Stimulated activated CD4-positive, alpha-beta T cell treated with anti-CD3 and anti-CD28 coated beads, Interleukin-1b, Interleukin-23, amount 100 ng/mL, for 1 hour (primary cell): ENCODE measurements at places on chromosomes 12 and 14.

DNA sequence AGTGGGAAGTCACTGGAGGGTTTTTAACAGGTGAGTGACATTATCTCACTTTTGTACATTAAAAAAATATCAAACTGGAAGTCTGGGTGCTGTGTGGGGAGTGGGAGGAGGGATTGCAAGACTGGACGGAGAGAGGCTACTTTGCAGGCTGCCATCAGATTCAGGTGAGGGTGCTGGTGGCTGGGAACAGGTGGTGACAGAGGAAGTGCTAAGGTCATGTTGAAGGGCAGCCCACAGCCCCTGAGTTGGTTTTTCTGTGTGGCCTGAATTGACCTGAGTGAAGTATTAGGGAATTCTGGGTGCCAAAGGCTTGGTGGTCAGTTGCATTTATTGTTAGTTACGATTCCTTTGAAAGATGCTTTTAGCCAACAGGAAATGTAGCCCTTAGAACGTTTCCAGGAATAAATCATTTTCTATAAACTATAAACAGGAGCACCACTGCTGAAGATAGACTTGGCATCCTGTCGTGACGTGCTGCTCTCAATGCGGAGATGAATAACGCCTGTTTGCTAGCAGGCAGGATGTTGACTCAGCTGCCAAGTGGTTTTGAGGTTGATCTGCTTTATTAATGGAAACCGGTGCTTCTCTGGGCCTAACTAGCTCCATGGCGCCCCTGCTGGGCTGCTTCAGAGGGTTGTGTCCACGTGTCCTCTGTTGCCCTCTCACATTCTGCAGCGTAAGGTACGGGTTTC is 707.5 kb upstream of the TMEM132C start:
- peak; percentile 2 for DNase-seq

GRCh38 chr12:16063726-16064125 is 152.6 kb downstream of the DERA start:
- DNase-seq: no peak

- DNase-seq: no peak
These were observed 135.0 kb upstream of the HIF1A start for GRCh38 chr14:61560323-61560722.

DNA sequence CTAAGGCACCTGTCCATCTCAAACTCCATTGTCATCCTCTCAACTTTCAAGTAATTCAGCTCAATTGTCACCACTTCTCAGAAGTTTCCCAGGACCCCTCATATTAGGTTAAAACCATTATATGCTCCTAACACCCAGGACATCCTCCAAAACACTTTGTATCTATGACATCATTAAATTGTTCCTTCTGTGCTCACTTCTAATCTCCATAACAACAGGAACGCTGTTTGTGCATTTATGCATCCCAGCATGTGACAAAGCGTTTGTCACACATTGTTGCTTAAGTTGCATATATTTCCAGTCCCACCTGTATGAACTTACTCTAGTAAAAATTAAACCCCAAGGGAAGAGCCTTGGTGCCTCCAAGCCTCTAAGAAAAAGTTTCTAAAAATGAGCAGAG is 133.9 kb downstream of the TBX5 start:
- no peak for DNase-seq

- DNase-seq: no peak
These were observed 78.6 kb downstream of the CCDC59 start for GRCh38 chr12:82279536-82280058.

DNA sequence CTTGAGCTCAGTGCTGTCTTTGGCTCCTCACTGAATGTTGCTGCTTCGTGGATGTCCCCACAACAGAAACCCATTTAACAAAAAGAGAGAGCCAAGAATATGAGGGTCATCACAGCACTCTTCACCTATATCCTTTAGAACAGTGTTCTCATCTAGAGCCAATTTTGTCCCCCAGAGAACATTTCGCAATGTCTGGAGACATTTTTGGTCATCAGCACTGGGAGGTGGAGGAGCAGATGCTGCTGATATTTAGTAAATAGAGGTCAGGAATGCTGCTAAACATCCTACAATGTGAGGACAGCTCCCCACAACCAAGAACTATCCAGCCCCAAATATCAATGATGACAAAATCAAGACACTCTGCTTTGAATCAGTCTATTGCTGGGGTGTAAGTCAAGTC is 92.5 kb downstream of the BBS10 start:
- no peak for DNase-seq

- DNase-seq: no peak
These were observed 27.0 kb downstream of the SYNE3 start for GRCh38 chr14:95489214-95490137.

DNA sequence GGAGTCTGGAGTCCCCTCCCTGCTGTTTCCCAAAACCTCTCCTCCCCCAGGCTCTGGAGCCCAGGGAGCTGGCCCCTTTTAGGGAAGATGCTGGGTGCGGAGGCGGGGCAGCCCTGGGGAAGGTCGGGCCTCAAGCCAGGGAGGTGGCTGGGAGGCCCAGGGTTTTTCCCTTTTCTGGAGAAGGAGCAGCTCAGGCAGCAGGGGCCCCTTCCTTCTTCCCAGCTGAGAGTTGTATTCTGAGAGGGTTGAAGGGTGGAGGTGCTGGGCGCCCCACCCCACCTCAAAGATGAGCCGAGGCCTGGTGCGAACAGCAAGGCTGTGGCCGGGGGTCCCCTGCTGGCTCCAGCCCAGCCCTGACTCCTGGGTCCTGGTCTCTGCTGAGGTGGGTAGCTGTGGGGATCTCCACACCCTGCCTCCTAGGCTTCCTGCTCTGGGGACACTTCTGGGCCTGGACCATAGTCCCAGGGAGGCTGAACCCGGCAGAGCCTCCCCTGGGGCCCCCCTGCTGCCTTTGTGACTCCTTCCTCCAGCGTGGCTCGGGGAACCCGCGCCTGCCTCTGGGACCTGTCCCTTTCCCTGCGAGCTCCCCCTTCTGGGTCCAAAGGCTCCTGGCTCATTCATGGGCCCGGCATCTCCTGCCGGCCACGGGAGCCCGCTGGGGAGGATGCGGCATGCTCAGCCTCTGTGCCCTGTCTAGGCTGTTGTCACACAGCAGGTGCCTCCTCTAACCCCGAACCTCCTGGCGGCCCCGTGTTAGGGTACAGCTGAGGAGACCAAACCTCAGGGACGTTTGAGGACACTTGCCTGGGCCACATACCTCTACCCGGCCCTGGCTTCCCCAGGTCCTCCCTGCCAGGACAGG is 4.4 kb downstream of the TRMT61A start:
- DNase-seq: no peak

DNA sequence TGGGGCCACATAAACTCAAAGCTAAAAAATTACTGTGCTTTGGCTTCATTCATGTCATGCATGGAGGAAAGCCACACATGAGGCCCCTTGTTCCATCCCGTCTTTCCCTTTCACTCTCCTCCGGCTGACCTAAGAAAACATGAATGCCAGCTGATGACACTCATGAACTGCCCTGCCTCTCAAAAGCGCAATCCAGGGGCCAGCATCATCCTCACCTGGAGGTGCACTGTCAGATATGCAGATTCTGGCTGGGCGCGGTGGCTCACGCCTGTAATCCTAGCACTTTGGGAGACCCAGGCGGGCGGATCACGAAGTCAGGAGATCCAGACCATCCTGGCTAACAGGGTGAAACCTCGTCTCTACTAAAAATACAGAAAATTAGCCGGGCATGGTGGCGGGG is 116.1 kb upstream of the FOXN3 start:
- no peak for DNase-seq

DNA sequence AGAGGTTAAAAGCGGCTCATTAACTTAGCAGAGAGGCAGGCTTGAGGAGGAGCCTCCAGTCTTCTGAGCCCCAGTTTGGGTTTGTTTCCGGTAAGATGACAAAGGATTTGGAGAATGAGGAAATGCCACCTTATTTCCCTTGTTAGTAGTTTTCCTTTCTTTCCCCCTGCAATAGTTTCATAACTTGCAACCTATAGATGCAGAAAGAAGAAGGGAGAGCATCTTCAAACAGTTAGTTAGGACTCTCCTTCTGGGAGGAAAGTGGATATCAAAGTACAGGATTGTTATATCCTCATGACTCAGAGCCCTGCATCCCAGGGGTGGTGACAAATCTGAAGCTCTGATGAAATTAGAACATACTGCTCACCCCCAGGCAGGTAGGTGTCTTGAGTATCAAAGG is 180.7 kb upstream of the SLC38A2 start:
- DNase-seq: no peak

GRCh38 chr14:76699939-76700590 is 61.2 kb upstream of the VASH1 start:
- DNase-seq: no peak

DNA sequence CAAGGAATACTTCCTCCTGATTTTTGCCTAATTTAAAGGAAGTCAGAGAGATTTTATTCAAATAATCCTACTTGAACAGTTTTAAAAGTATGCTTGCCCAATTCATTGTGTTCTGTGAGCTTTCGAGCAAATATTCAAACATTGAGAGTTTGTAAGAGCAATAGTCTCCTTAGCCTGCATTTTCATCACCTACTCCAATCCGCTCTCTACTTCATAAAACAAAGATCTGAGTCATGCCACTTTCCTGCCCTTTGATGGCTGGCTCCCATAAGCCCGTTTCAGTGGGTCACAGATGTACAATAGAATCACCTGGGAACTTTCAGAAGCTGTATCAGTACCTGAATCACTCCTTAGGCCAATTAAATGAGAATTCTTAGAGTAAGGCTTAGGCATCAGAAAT is 319.2 kb downstream of the PDZRN4 start:
- no peak for DNase-seq

DNA sequence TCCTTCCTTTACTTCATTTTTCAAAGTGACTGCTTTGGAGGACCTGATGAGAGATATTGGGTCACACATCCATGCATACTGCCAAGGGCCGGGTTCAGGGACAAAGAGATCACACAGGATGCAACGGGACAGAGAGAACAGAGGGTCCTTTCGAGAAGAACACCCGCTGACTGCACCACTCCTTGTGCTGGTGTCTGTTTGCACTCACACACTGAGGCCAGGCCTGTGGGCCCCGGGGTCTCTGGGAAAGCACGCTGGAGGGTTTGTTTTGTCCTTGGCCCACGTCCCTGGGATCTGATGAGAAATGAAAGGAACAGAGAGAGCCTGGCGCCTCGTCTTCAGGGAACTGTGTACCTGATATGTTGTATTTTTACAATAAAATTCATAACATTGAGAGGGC is 42.2 kb downstream of the PAH start:
- no peak for DNase-seq

DNA sequence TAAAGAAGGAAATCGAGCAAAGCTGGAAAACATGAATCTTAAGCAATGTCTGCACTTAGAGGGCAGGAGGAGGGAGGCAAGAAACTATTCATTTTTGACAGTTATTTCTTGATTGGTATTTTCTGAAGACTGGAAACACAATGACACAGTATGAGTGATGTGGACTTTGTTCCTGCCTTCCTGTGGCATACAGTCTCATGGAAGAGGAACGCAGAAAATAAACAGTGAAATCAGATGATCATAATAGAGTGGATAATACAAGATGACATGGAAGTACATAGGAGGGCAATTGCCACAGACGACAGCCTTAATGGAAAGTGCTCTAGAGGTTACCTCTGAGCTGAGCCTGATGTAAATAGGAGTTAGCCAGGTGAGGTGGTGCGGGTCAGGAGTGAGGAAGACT is 140.4 kb upstream of the MAX start:
- DNase-seq: no peak

- no peak for DNase-seq
These were observed 19.0 kb downstream of the MYL2 start for GRCh38 chr12:110901401-110901800.

DNA sequence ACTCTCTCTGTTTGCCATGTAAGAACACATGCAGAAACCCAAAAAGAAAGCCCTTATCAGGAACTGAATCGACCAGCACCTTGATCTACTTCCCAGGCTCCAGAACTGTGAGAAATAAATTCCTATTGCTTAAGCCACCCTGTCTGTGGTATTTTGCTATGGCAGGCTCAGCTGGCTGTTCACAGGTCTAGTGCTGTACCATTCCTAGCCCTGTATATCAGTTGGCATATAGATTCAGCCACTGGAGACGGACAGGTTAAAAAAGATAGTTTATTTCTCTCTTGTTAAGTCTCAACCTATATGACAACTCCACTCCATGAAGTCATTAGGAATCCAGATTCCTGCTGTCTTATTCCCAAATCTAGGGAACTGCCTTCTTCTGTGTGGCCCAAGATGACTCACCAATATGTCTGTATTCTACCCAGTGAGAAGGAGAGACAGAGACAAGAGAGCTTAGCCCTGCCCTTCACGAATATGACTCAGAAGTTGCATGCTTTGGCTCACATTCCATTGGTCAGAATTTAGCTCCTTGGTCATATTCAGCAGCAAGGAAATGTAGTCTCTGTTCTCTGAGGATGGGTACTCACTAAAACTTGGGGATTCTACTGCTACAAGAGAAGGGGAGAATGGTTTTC is 57.0 kb downstream of the PLEKHG7 start:
- no peak for DNase-seq

DNA sequence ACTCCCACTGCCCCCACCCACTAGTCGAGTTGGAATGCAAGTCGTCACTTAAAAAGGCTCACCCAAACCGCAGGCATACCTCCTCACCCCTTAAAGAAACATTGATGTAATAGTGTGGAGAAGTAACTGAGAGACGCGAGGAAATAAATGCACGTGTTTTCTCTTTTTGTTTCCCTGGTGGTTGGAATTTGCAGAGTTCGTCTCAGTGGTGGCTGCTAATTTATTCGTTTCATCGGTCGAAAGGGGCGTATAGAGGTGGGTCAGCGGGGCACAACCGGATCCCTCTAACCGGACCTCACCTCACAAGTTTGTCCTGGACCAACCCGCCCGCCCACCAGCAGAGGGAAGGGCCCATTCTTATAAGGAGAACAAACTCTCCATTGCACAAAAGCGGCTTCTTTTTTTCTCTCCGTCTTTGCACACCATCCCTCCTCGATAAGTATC is 5.0 kb upstream of the NPAS3 start:
- DNase-seq: no peak

- DNase-seq: no peak
These were observed 30.6 kb upstream of the OSBPL8 start for GRCh38 chr12:76590131-76590530.

GRCh38 chr12:103814436-103814835 is 26.6 kb downstream of the NT5DC3 start:
- no peak for DNase-seq

DNA sequence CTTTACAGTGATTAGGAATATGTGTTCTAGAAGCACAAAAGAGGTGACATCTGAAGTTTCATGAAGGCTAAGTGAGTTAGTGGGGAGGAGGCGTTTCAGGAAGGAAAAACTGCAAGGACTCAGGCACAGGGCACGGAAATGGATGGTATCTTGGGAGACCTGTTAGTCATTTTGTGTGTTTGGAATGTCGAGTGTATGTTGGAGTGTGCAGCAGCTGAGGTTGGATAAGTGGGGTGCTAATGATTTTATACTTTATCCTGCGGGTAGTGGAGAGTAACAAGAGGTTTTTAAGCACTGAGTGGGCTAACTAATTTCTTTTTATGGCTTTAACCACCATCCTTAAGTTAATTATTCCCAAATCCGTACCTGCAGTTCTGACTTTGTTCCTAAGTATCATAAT is 571.5 kb upstream of the FBXO33 start:
- DNase-seq: no peak
